ENCODE measurements at places on chromosomes 4 and X.

GRCh38 chr4:172692701-172693100, 475.9 kb upstream of the GALNT7 start:
- no peak for DNase-seq

DNA sequence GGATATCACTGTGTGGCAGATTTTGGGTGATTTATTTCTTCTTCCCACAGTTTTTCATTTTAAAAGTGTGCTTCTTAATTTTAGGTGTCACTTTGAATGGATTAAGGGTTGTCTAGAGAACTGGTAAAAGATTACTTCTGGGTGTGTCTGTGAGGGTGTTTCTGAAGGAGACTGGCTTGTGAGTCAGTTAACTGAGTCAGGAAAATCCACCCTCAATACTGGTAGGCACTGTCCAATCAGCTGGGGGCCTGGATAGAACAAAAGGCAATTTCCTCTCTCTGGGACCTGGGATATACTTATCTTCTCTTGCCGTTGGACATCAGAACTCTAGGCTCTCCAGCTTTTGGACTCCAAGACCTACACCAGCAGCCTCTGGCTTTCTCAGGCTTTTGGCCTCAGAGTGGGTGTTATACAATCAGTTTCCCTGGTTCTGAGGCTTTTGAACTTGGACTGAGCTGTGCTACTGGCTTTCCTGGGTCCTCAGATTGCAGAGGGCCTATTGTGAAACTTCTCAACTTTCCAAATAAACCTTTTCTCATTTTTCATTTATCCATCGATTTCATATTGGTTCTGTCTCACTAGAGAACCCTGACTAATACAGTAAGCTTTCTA, 413.1 kb downstream of the GBA3 start:
- no peak for DNase-seq

DNA sequence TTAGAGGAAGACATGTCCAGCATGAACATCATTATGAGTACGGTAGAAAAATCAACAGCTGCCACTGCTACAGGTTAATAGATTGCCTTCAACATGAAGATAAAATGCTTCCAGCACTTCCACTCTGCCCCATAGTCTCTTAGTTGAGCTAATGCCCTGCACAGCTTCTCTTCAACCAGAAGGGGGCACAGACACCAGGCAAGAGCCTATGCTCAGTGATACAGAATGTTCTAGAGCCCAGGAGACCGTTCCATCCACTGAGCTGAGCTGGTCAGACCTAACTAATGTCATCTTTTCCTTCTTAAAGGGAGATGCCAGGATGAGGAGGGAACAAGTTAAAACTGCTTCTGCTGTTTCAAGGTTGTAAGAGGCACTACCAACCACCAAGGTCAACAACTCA, 42.2 kb downstream of the SMIM10L2A start:
- DNase-seq: no peak

GRCh38 chrX:129641469-129641868, 13.3 kb downstream of the APLN start:
- DNase-seq: no peak

GRCh38 chr4:15658136-15658770, 3.1 kb upstream of the FBXL5 start:
- no peak for DNase-seq

DNA sequence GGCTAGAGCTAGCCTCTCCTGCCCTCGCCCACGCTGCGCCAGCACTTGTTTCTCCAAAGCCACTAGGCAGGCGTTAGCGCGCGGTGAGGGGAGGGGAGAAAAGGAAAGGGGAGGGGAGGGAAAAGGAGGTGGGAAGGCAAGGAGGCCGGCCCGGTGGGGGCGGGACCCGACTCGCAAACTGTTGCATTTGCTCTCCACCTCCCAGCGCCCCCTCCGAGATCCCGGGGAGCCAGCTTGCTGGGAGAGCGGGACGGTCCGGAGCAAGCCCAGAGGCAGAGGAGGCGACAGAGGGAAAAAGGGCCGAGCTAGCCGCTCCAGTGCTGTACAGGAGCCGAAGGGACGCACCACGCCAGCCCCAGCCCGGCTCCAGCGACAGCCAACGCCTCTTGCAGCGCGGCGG, at the start of gene AR:
AR (plus strand) TSS at position 204 of the 400 bp plus-strand sequence. CDS start 1,126 bp downstream, outside the sequence.
- DNase-seq: peak; percentile 84
